AG04450 (cell line): ENCODE measurements at places on chromosomes 1 and 21. TPM values are rescaled to one million over a fixed set of nuclear protein-coding genes. Genes with fewer than 3 reads are reported as not detected.

Gene SAMSN1
- not detected in 2 replicates for polyA plus RNA-seq

Gene HSPA6
- 0.27 and 0.63 TPM in 2 replicates for polyA plus RNA-seq

Gene HMGCS2
- not detected in 2 replicates for polyA plus RNA-seq

Gene ERMAP
- polyA plus RNA-seq: 16.1 and 18.2 TPM in 2 replicates

Gene DIPK1A
- 35.9 and 50.8 TPM in 2 replicates for polyA plus RNA-seq

DNA sequence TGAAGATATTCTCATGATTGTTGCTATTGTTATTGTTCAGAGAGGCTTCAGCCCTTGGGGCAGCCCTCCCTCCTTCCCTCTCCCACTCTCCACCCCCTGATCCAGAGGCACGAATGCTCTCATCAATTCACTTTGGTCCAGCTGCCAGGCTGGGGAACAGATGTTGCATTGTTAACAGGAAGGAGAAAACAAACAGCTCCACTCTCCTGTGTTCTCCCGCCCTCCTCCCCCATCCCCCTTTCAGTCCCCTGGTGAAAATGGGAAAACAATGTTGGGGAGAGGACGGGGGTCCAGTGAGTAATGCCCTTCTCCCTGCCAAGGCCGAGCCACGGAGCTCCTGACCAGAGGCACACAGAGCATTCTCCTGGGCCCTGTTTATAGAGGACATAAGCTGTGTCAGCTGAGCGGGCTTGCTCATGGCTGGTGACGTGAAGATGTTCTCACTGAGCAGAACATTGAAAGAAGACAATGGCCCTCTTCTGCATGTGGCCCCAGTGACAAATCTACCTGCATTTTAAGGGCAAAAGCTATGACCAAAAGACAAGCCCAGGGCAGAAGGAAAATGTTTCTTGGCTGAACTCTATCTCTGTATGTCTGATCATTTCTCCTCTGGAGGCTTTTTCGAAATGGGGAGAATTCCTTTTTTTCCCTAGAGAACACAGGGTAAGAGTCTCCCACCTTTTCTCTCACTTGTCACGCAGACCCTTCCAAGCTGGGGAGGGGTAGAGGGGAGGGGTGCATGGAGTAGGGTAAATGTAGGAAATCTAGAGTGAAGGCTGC is 111.7 kb downstream of the GLUL start:
- no peak for DNase-seq

GRCh38 chr1:108663074-108663473 is 2.2 kb upstream of the HENMT1 start:
- DNase-seq: no peak

- DNase-seq: no peak
Measured at GRCh38 chr1:53031732-53032131, 30.3 kb upstream of the PODN start.

- DNase-seq: peak; percentile 78
Measured at GRCh38 chr1:56074007-56074651, 505.2 kb downstream of the PLPP3 start.

DNA sequence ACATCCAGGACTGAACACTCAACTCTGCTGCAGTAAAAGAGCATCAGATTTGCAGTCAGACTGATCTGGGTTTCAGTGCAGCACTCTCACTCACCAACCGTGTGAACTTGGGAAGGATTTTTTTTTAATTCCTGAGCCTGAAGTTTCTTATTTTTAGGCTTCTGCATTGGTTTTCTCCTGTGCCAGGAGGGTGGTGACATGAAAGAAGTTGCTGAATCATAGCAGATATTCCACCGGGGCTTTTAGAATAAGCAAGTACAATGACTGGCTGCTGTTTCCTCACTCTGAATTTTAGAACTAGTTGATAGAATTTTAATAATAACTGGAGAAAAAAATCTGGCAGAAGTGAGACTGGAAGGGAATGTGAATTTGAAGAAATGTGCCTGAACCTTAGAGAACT is 11.6 kb downstream of the ADAM30 start:
- DNase-seq: no peak

DNA sequence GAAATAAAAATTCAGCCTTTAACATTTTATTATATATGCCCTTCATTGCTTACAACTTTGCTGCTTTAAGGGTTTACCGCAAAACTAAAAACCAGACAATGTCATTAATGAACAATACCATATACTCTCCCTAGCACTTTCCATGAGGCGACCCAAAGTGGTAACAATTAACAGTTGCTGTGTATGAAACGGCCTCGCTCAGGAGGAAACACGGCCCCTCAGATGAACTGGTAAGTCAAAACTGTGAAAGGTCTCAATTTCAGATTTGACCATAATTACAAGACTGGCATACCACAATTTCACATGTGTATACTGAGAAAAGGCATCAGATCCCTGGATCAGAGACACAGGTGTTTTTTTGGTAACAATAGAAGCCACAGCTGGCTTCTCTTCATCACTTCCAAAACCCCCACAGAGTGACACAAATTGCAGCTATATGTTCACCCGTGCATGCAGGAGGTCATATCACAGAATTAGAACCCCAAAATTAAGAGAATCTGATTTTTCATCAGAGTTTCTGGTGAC is 611.9 kb upstream of the ADAMTS5 start:
- DNase-seq: no peak

DNA sequence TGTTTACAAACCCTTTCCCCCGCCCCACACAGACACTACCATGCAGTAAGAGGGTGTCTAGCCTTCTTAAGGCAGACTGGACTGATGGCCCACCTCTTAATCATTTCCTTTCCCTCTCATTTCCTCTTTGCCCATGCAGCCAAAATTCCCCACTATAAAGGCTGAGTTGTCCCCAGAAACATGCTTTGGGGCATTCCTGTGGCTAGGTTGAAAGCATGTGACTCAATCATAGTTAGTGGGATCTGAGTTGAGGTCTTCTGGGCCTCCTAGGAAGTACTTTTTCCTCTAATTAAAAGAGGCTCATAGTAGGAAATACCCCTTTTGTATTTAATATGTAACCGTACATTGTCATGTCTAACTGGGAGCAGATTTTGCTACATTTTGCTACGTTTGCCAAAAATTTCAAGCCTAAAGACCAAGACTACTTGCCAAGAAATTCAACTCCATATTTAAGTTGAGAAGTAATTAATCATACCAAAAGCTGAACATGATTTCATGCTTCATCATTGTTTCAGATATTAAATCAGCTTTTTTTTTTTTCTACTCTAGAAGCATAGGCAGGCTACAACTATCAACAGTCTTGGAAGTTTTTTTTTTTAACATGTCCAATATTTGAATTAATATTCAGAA is 174.7 kb downstream of the ADGRL4 start:
- DNase-seq: peak; percentile 59

- DNase-seq: no peak
Measured at GRCh38 chr1:61341426-61341825, 259.1 kb downstream of the NFIA start.

DNA sequence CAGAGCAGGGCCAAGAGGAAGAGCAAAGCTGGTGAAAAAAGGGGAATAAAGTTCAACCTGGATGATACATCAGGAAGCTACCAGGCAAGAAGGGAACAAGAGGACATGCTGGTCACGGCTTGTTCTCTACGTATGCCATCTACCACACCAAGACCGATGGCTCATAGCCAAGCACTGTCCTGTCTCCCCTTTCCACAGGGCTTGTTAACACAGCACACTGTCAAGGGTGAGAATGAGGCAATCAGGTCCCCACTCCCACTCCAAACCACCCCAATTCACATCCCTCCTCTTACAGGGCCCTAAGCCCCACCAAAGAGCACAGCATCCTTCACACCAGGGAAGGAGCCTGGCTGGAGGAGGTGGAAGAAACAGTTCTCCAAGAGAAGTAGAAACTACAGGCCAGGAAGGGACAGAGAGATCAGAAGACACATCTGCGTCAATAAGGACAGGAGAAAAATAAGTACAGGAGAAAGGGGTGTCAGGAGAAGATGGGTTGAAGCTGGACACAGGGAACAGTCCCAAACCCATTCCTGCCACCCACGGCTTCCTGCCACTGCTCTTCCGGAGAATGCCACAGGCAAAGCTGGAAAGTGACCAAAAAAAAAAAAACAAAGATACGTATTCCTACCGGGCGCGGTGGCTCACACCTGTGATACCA is 923 bp upstream of the SHC1 start:
- DNase-seq: no peak

GRCh38 chr1:86741947-86742572 is 37.7 kb downstream of the SH3GLB1 start:
- no peak for DNase-seq

DNA sequence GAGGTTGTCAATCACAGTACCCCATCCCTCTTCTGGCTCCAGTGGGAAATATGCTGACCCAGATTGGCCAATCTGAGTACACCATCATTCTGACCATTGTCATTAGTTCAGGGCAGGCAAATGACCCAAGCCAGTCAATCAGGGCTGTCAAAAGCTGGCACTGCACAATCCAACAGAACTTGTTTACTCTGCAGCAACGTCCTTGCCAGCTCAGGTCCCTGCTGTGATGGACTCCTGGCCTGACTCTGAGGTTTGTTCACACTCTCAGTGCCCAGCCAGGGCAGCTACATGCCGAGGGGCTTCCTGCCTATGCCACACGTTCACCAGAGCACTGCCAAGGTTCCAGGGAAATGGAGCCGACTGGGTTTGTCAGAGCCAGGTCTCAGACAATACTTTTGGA is 14.7 kb upstream of the OVAAL start:
- DNase-seq: no peak

- DNase-seq: no peak
Measured at GRCh38 chr1:33930346-33931110, 66.6 kb downstream of the HMGB4 start.

DNA sequence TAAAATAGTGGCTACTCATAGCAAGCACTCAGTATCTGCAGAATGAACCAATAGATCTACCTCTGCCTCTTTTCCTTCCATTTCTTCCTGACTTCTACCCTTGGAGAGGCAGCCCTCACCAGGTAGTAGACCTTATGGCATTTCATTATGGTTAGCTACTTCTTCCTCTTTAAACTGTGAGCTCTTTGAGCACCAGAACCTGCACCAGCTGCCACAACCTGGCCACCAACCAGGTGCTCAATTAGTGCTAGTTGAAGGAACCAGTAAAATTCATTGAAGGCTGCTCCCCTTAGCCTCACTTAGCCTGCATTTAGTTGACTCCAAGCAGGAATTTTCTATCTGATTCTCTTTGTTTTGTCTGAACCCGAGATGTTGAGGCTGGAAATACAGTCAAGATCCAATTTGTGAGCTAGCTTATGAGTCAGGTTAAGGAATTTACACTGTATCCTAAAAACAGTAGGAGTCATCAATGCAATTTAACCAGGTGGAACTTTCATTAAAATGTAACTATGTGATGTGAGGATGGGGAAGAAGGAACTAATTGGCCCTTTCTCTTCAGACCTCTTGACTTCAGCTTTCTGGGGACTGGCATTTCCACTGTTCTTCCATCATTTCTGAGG is 81.5 kb upstream of the UBE2U start:
- DNase-seq: no peak

- no peak for DNase-seq
Measured at GRCh38 chr21:25360593-25360992, 246.7 kb downstream of the MRPL39 start.

GRCh38 chr21:17550671-17551308 is 37.9 kb downstream of the CXADR start:
- no peak for DNase-seq

DNA sequence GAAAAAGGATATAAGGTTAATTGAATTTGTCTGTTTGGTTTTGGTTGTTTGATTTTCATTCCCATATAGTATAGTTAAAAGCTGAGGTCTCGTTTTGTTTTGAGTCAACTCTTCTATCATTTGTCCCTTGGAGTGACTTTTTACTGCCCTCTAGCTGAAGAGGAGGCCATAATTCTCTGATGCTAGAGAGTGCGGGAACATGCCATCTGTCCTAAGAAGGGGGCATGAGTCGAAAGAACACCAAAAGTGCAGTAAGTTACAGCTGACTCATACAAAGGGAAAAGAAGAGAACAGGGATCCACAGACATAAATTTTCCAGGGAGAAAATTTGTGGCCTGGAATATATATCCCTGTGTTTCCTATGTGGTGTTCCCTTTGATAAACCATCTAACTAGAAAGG is 4.1 kb downstream of the KRTAP21-3 start:
- DNase-seq: no peak
